ENCODE measurements at places on chromosomes 2 and 18.
A peak's percentile ranks its signal among the peaks of the same experiment; 100 is the strongest.

DNA sequence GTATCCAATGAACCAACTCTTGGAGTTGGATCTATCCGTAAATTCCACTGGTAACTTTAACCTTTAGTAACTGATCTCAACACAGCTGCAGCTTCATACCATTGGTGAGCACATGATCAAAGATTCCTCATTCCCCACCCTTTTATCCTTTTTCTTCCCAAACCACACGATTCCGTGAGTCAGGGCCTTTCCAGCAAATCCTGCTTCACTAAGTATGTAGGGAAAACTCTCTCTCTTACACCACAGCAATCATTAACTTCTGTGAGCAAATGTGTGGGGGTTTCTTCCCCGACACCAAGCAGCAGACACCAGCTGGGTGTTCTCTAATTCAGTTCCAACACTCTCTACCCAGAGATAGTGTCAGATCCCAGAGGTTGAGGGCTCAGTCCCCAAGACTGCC lies 23.5 kb downstream of the ELP2 start:
- DNase-seq: no peak

GRCh38 chr2:88265352-88266303 lies 95.5 kb downstream of the THNSL2 start:
- DNase-seq: no peak

DNA sequence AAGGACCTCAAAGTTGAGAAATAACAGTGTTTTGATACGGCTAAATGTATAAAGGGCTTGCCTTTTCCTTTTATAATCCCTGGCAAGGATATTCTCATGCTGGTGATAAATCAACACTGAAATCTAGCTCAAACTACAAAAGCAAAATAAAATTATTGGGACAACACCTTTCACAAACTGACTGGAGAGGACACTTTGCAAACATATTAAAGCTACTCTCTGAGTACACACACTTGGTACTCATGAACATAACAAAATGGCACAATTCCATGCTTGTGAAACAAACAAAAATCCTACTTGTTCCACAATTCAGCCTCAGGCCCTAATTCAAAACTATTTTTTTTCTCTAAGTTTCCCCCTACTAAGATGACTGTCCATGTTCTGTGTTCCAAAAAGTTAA lies 305.8 kb downstream of the ETAA1 start:
- no peak for DNase-seq

DNA sequence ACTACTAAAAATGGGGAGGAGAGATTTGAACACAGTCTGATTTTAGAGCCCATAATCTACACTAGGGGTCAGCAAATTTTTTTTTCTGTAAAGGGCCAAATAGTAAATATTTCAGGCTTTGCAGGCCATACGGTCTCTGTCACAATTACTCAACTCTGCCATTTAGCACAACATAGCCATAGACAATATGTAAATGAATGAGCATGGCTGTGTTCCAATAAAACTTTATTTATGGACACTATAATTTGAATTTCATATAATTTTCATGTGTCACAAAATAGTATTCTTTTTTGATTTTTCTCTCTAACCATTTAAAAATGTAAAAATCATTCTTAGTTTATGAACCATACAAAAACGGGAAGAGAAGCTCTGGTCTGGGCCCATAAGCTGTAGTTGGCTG lies 309.4 kb downstream of the GPD2 start:
- DNase-seq: no peak

DNA sequence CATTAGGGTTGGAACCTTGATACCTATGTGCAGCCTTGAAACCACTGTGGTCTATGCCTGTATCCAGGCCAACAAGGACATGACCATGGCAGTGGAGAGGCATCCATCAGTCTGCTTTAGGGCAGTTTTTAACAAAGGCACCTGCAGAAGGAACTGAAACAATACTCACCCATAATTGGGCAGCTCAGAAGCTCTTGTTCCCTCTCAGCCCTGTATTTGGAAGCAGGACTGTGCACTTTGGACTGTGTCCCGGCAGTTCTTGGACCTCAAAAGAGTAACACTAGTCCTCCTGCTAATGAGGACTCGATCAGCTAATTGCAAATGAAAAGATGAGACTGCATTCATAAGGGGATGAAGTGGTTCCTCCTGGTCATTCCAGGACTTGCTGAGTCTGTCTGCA lies 500.2 kb upstream of the TNP1 start:
- DNase-seq: no peak

GRCh38 chr2:122236152-122236874 lies 480.9 kb downstream of the TSN start:
- DNase-seq: no peak

GRCh38 chr18:10140461-10141282 lies 226.9 kb downstream of the VAPA start:
- DNase-seq: no peak

GRCh38 chr18:518081-518480 lies 17.6 kb upstream of the COLEC12 start:
- DNase-seq: no peak

- DNase-seq: no peak
Measured at GRCh38 chr2:12043131-12043530, 296.7 kb downstream of the LPIN1 start.

GRCh38 chr2:31066551-31066950 lies 71.7 kb downstream of the GALNT14 start:
- DNase-seq: no peak

DNA sequence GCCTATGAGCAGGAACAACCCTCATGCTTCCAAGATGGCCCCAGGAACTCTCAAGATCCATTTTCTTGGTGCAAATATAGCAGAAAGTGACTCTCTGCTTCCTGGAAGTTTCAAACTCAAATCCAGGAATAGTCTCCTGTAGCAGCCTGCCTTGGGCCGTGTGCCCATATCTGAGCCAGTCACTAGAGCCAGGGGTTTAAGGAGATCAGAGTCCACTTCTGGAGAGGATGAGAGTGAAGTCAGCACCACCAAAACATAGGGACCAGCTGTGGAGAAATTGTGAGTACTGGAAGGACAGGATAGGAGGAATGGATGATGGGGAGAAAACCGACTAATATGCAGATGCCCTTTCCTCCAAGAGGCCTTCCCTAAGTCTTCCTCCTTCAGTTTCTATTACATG lies 33.2 kb downstream of the PSD4 start:
- DNase-seq: no peak

DNA sequence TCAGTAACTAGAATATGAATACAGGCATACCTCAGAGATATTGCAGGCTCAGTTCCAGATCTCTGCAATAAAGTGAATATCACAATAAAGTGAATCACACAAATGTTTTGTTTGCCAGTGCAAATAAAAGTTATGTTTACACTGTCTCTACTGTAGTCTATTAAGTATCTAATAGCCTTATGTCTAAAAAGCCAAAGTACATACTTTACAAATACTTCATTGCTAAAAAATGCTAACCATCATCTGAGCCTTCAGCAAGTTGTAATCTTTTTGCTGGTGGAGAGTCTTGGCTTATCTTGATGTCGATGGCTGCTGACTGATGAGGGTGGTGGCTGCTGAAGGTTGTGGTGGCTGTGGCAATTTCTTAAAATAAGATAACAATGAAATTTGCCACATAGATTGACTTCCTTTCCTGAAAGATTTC lies 159.4 kb downstream of the MYO1B start:
- no peak for DNase-seq

- no peak for DNase-seq
Measured at GRCh38 chr2:152655880-152656279, 61.4 kb downstream of the PRPF40A start.

GRCh38 chr18:27270508-27270907 lies 85.4 kb upstream of the CHST9 start:
- DNase-seq: no peak

GRCh38 chr2:11701751-11702301 lies 31.8 kb upstream of the NTSR2 start:
- DNase-seq: peak; percentile 5

DNA sequence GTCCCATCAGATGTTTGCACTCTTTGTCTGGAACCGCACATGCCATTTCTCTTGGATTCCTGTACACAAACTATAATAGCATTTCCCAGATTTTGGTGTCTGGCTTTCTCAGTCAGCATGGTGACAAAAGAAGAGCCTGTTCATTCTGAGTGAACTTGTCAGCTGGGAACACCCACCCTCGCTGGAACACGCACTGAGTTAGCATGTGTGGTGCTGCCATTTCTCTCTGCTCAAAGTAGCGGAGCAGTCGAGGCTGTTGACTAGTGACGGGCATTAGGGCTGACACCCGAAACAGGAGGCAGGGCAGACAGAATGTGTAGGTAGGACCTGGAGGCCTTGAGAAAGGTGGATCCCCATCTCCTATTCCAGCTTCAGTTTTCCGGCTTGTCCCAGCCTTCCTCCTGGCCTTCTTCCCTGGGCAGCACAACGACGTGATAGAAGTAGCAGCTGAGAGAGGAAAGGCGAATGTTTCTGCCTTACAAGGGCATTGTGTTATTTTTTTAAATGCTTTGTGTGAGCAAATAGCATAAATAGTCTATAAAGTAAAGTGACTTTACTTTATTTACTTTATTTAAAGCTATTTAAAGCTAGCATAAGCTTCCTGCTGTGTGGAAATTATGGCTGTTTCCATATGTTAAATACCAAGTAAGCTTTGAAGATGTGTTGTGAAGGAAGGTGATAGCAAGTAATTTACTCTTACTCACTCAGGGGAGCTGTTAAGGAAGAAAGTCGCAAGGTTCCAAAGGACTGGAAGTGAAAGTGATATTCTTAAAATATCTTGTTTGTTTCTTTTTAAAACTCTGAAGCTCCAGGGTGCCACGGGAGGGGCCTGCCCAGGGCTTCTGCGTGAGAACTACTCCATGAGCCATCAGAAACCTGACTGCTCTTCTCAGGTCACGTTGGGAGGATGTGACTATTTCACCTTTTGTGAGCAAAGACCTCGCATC lies 272.6 kb downstream of the NEDD4L start:
- no peak for DNase-seq

- DNase-seq: no peak
Measured at GRCh38 chr2:207484444-207485391, 45.0 kb upstream of the CREB1 start.

- DNase-seq: no peak
Measured at GRCh38 chr2:40343902-40344301, 108.0 kb downstream of the SLC8A1 start.

DNA sequence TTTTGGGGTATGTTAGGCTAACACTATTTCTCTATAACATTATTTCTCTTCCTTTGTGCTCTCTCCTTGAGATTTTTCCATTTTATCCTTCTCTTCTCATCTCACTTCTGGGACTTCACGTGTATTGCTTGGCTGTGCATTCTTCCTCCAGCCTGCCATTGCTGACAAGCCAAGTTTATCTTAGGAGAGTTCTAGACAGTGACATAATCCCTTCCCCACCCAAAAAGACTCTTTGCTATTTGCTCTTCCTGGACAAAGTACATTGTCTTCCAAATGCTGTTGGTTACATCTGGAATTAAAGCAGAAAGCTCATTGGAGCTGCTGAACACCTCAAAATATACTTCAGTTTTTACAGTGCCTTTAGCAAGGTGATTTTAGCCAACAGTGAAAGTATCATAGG lies 8.9 kb downstream of the TSPYL6 start:
- DNase-seq: no peak

DNA sequence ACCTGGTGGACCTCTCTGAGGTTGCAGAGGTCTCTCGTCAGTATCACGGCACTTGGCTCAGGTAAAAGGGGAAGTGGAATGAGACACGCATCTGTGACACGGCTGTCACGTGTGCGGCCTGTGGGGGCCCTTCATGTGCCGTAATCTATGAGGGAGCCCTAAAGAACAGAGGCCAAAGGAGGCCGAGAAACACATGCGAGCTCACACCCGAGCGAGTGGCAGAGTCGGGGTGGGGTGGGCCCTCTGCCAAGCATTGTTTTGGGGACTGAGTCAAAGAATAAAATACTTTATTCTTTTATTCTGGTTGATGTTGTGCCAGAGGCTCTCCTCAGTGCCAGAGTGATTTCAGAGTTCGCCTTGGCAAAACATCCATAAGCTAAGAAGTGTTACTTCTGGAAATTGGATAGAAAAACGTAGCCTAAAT lies 43.3 kb downstream of the PLB1 start:
- no peak for DNase-seq

- no peak for DNase-seq
Measured at GRCh38 chr2:64485331-64485730, 31.4 kb downstream of the LGALSL start.

DNA sequence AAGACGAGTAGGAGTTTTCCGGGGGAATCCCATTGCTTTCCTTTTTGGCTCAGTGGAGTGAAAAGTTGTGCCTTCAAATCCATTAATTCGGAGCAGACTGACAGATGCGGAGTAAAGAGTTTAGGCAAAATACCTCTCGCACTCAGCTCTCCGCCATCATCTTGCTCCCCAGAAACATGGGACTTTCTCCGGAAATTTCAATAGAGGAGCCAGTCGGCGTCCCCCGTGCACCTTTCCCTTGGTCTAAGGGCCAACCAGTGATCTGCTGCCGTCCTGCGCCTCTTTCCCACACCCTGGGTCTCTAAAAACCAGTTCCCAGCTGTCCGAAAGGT lies 318 bp downstream of the TYW5 start:
- DNase-seq: no peak

- DNase-seq: no peak
Measured at GRCh38 chr2:11239666-11240462, 84.6 kb downstream of the SLC66A3 start.

- no peak for DNase-seq
Measured at GRCh38 chr2:120964819-120965218, 229.2 kb downstream of the GLI2 start.

DNA sequence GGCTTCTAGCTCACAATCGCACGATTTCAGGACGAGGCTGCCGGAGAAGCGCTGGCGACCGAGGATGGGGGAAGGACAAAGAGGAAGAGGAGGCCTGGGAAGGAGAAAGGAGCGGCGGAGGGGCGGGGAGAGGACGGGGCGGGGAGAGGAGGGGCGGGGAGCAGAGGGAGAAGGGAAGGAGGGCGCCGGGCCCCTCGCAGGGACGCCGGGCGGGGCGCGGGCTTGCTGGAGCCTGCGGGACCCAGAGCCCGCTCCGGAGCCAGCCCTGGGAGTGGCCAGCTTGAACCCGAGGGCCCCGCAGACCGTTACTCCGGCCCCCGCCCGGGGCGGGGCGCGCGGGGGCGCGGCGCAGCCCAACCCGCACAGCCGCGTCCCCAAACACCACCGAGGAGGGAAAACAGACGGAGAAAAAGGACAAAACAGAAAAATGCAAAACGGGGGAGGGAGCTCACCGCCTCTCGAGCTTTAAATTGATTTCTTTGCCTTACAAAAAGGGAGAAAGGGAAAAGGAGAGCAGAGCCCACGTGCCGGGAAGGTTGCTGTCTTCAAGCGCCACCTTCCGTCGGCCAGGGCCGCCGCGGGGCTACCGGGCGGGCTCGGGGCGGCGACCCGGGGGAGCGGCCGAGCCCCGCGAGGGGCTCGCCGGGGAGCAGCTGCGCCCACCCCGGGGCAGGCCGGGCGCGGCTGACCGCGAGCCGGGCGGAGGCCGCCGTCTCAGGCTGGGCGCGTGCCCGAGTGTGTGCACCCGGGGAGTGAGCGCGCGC lies 781 bp upstream of the SOX11 start:
- no peak for DNase-seq

- no peak for DNase-seq
Measured at GRCh38 chr2:212147921-212148513, 390.6 kb downstream of the ERBB4 start.

DNA sequence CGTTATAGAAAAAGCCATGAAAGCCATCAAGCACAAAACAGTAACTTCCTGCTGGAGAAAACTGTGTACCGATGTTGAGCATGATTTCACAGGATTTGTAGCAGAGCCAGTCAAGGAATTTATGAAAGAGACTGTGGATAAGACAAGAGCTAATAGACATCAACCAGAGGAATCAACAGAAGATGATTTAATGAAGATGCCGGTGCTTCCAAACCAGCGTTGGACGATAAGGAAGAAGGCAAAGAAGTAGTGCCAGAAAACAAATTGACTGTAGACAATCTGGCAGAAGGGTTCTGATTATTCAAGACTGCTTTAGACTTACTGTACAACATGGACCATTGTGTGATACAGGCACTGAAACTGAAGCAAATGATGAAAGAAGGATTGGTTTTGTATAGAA lies 49.5 kb upstream of the GAREM2 start:
- DNase-seq: no peak
